NCI-H774 (cell line): ENCODE measurements at places on chromosomes 16 and 17.

DNA sequence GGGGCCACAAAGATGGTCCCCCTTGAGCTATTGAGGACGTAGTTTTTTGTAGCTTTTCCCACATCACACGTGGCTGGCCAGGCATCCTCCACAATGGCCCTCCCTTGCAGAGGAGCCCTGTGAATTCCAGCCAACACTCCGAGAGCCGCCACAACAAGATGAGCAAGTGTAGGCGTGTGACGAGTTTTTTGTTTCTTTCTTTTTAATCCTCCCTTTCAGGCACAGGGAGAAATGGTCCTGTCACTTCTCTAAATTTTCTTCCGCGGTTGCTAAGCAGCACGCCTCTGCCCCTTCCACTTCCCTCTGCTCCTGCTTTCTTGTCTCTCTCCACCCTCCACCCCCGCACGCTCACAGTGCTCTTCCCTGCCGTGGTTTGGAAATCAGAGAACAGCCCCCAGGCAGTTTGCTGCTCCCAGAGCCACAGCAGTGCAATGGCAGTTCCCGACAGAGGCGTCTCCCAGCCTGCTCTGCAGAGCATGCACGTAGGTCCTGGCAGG is 68.0 kb upstream of the MRTFB start:
- DNase-seq, result no peak

DNA sequence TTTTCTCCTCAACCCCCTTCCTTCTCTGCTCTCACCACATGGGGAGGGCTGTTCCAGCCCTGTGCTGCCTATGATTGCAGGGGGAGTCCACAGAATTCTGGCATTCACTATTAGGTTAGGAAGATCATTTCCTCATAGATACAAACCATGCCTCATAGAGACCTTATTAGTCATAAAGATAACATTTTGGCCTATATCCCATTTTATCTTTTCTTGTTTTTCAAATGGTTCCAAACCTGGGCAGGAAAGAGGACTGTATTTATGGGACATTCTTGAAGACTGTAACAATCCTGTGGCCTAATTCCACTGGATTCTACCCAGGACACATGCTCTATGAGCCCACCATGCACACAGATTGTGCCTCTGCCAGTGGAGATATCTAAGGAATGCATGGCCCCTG is 51.7 kb downstream of the ASIC2 start:
- DNase-seq, result no peak

DNA sequence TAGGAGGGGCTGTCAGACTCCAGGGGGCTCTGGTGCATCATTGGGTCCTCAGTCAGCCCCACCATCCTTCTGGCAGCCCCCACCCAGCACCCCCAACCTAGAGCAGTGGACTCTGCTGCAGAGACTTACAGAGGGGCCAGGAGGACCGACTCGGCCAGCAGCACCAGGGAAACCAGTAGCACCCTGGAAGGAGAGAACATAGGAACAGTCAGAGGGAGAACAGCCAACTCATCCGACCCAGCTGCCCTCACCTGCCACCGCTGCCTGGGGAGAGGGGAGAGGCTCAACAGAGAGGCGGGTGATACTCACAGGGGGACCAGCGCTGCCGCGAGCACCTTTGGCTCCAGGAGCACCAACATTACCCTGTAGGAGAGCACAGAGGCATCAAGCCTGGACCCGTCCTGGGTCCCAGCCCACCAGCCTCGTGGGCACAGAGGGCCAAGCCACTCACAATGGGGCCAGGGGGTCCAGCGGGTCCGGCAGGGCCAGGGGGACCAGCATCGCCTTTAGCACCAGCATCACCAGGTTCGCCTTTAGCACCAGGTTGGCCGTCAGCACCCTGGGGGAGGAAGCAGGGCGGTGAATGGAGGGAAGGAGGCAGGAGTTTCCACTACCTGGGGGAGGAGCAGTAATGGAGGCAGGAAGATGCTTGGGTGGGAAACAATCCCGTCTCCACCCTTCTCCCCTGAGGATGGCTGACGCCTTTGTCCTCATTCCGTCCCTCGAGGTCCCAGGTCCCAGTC is 11.7 kb downstream of the COL1A1 start:
- DNase-seq, result no peak

DNA sequence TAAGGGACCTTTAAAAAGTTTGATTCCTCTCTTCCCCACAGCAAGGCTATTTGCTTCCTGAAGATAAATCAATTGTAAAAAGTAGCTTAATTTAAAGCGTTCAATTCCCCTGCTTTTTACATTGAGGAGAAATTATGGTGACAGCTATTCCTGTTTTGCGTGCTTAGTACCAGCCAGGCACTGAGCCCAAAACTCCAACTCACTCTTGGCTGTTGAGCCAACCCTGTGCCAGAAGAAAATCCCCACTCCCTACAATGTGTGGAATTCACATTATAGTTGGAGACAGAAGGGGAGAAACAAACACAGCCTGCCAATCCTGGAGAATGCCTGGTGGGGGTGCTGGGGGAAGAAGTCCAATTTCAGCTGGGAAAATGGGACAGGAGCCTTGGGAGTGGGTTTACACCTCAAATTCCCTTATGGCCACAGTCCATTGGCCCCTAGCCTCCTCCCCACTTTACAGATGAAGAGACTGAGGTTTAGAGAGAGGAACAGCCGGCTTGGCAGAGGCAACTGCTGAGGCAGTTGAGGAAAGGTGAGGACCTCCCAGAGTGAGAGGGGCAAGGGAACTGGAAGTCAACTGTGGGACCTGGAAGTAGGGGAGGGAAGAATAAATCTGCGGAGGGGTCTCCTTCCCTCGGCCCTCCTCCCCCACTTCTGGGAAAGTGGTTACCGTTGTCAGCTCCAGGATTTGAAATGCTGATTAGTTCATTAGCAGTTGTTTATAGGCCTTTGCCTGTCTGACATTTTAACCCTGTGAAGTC is 26.1 kb downstream of the CDH1 start:
- no peak for DNase-seq

GRCh38 chr16:19883296-19883965 is 1.2 kb downstream of the GPRC5B start:
- DNase-seq, result no peak

DNA sequence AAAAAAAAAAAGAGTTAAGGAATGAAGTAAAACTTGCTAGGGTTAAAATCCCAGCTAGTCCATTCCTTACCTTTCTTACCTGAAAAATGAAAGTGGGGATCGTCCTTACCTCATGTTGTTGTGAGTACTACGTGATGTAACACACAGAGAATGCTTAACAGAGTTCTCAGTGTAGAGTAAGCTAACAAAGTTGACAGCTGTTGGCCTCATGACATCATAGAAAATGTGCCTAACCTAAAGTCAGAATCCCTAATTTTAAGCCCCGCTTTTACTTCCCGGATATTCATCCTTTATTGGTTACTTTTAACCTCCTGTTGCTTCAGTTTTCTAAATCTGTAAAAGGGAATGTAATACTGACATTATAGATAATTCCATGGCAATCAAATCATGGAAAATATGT is 505.8 kb upstream of the HSBP1 start:
- DNase-seq, result no peak

GRCh38 chr17:58310511-58311428 is 17.8 kb downstream of the TSPOAP1 start:
- DNase-seq, result no peak

DNA sequence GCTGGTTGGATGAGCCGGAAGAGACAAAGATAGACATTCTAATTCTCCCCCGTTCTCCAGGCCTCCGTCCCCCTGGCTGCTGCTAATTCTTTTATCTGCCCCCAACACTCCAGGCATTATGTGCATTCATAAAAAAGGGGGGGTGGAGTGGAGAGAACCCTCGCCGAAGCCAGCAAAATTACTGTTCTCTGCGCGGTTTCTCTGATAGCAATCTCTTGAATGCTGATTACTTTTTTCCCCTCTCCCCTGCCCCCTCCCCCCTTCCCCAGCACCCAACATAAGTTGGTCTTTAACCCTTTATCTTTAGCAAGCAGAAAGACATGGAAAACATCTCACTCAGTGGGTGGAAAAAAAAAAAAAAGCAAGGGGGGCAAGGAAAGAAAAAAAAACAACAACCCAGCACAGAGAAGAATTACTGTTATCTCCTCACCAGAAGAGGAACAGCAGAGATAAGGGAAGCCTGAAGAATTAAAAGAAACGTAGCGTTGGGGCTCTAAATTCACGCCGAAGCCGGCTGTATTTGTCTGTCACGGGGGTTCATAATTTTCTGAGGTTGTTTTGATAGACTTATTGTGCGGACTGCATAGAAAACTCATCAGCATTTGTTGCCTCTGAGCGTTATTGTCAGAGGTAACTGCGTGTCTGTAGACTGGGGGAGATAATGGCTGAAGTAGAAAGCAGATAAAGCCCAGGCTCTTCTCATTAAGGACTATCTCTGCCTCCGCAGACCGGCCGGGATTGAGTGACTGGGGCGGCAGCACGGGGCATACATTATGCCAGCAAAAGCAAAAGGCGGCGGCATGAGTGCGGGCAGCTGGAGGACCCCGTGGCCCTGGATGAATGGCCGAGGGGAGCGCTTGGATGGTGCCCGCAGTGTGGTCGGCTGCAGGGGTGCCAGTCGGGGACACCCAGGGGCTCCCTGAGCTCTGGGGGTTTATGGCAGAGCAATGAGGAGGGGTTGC is 126.9 kb downstream of the MRM1 start:
- no peak for DNase-seq

DNA sequence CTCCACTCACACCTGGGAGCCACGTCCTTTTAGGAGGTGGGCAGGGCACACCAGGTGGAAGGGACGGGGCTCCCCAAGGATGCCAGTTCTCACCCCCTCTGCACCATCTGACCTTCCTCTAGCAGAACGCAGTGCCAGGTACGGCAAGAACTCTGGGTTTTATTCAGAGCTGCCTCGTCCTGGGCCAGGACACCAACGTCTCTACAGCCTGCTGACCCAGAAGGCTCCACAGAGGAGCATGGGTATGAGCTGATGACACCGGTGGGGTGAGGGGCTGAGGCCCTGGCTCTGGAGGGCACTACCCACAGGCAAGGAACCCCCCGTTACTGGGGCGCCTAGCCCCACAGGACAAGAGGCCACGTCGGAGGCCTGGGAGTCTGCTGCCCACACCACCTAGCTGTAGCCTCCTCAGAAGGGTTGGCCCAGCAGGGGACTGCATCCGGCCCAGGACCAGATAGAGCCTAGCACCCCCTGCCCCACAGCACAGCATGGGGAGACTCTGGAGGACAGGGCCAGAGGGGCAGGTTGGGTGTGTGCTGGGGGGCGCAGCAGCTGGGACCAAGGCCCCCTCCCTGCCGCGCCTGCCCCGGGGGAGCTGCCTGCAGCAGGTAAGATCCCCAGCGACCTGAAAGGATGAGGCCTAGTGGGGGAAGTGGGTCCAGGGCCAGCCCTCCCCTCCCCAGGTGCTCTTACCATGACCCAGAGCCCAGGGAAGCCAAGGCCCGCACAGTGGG is 13.9 kb downstream of the BCAR1 start:
- DNase-seq, result no peak

- no peak for DNase-seq
These were observed 17.9 kb upstream of the SPN start for GRCh38 chr16:29644973-29645693.

GRCh38 chr17:32933881-32934280 is 5.9 kb downstream of the TMEM98 start:
- DNase-seq, result no peak

DNA sequence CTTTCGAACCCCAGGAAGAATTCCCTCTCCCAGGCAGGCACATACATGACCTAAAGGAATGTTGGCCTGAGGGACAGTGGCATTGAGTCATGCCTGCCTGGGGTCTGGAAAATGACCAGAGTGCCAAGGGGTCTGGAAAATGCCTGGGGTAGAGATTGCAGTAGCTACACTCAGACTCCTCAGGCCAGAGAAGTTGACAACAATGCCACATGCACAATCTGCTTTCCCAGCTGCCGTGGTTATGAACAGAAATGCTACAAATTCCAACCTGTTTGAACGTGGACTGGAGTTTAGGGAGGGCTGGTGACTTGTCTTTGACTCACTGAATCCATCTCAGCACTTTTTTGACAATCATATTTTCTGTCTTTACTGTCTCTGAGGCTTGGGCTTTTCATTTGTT is 250.0 kb downstream of the ABCC12 start:
- no peak for DNase-seq

- peak; percentile 2 for DNase-seq
These were observed 46.6 kb downstream of the STH start for GRCh38 chr17:46045639-46046038.

GRCh38 chr17:76383546-76384221 is 725 bp upstream of the SPHK1 start:
- DNase-seq, result no peak

DNA sequence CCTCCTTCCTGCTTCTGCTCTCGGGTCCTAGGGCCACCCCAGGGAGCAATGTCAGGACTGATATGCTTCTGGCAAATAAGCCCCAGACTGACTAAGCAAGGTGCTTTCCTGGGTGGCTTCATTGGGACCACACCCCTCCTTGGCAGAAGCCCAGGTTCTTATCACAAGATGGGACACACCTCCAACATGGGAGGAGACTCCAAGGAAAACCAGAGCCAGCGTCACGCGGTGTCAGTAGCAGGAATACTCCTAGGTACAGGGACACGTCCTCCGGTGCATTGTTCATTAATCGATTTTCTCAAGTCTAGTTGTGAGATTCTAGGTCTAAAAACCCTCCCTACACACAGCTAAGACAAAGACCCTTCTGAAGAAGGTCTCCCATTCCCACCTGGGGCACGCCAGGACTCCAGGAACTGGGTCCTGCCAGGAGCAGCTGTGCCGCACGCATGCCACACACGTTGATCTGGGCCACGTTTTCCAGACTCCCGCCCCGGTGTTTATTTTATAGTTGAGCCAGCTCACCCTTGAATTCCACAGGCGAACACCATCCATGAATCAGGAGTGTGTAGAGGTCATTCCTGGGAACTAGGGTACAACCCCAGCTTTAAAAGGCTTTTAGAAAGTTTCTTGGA is 30.8 kb downstream of the FA2H start:
- no peak for DNase-seq

DNA sequence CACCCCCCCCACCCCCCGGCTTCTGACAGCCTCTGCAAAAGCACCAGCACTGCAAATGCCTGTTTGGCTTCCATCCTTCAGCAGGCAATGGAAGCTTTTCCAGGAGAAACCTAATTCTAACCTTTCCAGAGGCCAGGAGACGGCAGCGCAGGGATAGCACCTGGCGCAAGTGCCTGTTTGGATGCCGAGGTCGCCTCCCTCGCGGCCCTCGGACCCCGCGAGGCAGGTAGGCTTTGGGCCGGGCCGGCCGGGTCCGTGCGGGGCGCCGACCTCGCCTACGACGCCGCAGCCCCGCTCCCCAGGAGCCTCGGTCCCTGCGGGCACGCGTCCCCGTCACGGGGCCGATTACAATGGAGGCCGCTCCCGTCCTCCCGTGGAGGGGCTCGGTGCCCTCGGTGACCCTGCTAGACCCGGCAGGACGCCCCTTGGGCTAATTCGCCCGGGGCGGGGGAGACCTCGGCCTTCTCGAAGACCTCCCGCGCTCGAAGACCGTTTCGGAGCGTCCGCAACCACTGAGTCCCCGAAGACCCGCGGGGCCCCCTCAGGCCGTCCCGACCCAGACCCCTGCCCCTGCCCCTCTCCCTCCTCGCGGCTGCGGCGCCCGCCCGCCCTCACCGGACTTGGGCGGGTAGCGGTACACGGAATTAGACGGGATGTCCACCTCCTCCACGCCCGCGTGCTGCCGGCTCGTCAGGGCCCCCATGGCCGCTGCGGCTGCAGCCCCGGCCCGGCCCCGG is 587 bp downstream of the RNF157 start:
- no peak for DNase-seq

GRCh38 chr17:73900516-73900915 is 256.3 kb upstream of the SDK2 start:
- DNase-seq, result no peak

- DNase-seq, result no peak
These were observed 28.0 kb downstream of the ZCCHC14 start for GRCh38 chr16:87464691-87465300.
